T-helper 17 cell (primary cell): ENCODE measurements at places on chromosomes 7 and 10. TPM values are rescaled to one million over a fixed set of nuclear protein-coding genes. Genes with fewer than 3 reads are reported as not detected.

DNA sequence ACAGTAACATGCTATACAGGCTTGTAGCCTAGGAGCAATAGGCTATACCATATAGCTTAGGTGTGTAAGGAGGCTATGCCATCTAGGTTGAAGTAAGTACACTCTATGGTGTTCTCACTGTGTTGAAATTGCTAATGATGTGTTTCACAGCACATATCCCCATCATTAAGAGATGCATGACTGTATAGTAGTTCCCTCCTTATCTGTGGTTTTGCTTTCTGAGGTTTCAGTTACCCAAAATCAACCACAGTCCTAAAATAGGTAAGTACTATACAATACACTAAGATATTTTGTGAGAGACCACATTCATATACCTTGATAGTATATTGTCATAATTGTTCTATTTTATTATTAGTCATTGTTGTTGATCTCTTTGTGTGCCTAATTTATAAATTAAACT is 12.7 kb downstream of the FZD1 start:
- no peak for DNase-seq
- no peak overlapping the region for H3K4me3 ChIP-seq
- no peaks in the 10 kb centered on the region for H3K4me1 ChIP-seq
- no peaks in the 10 kb centered on the region for H3K27me3 ChIP-seq
- no peak overlapping the region for H3K27ac ChIP-seq

The OPALIN gene
- not detected for total RNA-seq

DNA sequence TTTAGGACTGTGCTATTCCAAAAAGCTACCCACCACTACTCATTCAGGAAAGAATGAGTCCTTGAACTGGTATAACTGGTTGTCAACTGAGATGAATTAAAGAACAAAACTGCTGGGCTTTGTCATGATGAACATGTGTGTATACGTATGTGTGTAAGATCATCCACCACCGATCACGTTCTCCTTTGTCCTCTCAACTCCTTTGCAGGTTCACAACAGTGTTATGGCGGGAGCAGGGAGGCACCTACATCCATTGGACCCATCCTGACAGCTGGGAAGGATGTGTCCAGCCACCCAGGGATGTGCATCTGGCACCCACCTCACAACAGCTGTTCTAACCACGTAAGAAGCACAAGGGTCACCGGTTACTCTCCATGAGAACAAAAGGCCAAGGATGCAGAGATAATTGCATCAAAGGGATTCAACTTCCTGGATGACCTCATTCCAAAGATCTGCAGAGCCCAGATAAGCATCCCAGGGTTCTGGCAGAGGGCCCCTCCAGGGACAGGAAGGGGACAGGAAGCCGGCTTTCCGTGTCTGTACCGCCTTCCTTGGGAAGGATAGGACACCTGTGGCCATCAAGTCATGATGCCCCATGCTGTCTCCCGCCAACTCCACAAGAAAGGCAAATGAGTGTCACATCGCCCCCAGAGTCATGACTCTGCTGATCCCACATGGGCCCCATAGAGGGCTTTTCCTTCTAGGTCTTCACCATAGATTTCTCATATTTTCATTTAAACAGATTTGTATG is 66.1 kb downstream of the STEAP1B start:
- H3K27ac ChIP-seq = no peak overlapping the region
- peaks cover 14% of the 10 kb centered on the region for H3K27me3 ChIP-seq
- DNase-seq = no peak
- H3K36me3 ChIP-seq = no peaks in the 10 kb centered on the region

DNA sequence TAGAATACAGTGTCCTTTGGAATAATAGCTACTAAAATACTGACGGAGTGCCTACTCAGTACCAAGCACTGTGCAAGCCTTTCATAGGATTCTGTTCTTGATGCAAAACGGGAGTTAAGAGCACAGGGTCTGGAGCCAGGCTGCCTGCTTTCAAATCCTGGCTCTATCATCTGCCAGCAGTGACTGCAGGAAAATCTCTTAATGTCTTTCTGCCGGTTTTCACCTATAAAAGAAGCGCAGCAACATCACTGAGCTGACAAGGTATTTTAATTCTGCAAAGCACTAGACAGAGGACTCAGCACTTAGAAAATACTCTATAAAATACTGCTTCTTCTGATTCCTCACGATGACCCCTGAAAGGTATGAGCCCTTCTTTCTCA is 659 bp downstream of the FIGNL1 start:
- H3K36me3 ChIP-seq = peaks cover 14% of the 10 kb centered on the region
- no peaks in the 10 kb centered on the region for H3K27me3 ChIP-seq
- no peak for DNase-seq
- H3K4me1 ChIP-seq = peaks cover 23% of the 10 kb centered on the region

The GARS1 gene
- total RNA-seq = 114 TPM

The AQP1 gene
- 0.83 TPM for total RNA-seq

DNA sequence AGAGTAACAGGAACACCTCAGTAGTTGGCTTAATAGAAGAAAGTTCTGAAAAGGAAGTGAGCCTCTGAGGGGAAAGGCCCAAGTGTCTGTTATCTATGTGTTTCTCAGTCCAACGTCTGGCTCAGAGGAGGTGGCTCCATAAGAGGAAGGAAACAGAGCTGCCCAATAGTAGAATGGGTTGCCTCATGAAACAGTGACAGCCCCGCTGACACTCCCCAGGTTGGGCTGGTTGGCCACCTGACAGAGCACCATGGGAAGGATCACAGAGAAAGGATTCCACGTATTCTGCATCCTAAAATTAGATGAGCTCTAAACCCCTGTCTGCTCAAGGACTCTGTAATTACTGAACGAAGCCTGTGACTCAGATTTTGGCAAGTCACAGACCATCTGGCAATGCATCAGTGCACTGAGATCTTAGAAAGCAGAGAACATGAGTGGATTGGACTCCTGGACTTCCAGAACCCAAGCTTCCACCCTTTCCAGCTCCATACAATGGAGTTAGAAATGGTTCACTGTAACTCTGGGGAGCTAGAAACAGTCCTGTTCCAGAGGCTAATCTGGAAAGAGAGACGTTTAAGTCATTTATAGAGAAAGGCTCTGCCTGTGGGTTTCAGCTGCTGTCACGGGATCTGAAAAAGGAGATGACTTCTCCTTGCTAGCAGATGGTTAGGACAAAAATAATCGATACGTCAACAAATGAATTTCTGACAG is 2.9 kb downstream of the PKD2L1 start:
- H3K4me1 ChIP-seq = peaks cover 5% of the 10 kb centered on the region
- no peak overlapping the region for H3K4me3 ChIP-seq
- peak overlapping the region; percentile 16 for H3K27ac ChIP-seq

DNA sequence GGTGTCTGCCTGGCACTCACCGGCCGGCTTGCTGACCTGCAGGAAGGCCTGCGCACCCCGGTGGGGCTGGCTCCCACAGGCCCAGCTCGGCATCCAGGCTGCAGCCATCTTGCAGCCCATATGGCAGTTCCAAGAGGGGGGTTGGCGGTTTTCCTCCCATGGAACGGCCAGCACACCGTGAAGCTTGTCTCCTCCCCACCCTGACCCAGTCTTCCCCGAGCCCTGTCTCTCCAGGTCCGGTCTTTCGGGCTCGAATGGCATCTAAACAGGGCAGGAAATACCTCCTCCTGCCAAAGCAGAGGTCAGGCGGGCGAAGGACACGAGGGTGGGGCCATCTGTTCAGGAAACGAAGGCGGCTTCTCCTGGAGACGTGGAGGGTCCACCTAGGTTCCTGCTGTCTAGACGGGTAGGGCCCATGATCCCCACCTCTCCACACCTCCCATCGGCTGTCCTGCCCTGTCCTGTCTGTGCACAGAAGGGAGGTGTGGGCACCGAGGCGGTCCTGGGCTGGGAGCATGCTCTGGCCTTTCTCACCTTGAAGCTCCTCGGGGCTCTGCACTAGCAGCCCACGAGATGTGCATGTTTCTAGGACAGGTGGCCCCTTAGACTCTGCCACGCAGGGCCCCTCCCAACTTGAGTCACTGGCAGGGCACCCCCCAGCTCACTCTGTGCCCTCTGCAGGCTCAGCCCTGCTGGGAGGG is 113.7 kb upstream of the DIP2C start:
- H3K27ac ChIP-seq = no peak overlapping the region
- H3K27me3 ChIP-seq = no peaks in the 10 kb centered on the region
- peaks cover 4% of the 10 kb centered on the region for H3K36me3 ChIP-seq
- DNase-seq = no peak

DNA sequence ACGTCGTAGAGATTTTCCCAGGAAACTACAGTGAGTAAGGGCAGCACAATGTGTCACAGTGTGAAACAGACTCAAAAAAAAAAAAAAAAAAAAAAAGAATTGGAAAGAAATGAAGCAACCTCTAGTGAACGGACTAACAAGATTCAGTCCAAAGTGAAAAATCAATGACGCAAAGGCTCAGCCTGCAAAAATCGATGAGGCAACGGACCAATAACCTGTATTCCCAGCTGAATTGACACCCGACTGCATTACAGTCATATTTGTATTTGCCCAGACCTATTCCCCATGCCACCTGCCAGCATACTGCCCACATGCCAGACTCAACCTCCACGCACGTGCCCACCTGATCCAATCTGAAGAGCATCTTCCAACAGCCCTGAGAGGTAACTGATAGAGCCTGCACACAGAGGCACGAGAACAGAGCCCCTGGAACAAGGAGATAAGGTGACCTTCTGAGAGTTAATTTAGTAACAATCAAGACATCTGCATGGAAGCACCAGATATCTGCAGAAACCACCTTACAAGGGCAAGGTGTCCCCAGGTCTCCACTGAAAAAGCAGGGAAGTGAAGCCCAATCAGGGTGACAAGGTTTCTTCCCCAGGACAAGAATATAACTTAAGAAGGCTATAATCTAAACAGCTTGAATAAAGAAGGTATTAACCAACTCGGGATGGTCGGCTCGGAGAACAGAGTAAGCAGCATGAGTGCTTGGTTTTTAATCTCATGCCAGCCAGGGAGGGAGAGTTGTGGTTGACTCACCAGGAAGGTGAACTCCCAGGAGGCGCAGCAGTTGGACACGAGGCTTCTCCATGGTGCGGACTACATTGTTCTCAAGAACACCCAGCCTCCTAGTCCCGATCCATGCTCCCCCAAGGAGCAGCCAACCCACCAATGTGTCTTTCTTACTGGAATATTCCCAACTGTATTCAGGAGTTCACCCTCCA is 48.5 kb downstream of the PLXNA4 start:
- H3K36me3 ChIP-seq = peaks cover 3% of the 10 kb centered on the region
- H3K27me3 ChIP-seq = peaks cover 7% of the 10 kb centered on the region
- DNase-seq = no peak
- peaks cover 11% of the 10 kb centered on the region for H3K4me1 ChIP-seq

- no peaks in the 10 kb centered on the region for H3K4me1 ChIP-seq
- H3K27ac ChIP-seq = no peak overlapping the region
- no peak for DNase-seq
- no peaks in the 10 kb centered on the region for H3K36me3 ChIP-seq
- peaks cover 29% of the 10 kb centered on the region for H3K27me3 ChIP-seq
- H3K4me3 ChIP-seq = no peak overlapping the region
Measured at GRCh38 chr10:98323221-98324164, 55.5 kb upstream of the LOXL4 start.

The TAS2R4 gene
- total RNA-seq = 0.50 TPM

GRCh38 chr10:98167191-98167590 is 32.7 kb downstream of the R3HCC1L start:
- DNase-seq = no peak
- no peak overlapping the region for H3K27ac ChIP-seq
- no peaks in the 10 kb centered on the region for H3K27me3 ChIP-seq
- peaks cover 20% of the 10 kb centered on the region for H3K4me1 ChIP-seq

The SPDYE1 gene
- not detected for total RNA-seq

DNA sequence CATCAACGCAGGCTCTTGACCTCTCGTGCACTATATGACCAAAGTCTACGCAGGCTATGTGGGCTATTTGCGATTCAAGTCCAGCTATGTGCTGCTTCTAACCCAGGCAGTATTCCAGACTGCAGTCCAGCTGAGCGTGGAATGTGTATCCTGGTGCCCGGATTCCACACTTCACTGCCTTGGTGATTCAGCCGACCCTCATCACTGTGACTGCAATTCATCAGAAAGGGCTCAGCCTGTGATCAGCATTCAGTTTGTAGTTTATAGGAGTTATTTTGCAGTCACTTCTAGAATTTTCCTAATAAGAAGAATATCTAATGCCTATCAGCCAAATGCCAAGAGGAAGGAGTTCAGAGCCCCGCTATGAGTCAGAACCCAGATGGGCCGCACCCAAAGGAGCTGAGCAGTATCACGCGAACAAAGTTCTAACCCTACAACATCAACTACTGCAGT is 119.8 kb upstream of the LANCL2 start:
- no peaks in the 10 kb centered on the region for H3K36me3 ChIP-seq
- H3K27me3 ChIP-seq = peaks cover 47% of the 10 kb centered on the region
- no peaks in the 10 kb centered on the region for H3K4me1 ChIP-seq
- H3K4me3 ChIP-seq = no peak overlapping the region

- no peak overlapping the region for H3K27ac ChIP-seq
- H3K27me3 ChIP-seq = no peaks in the 10 kb centered on the region
- no peaks in the 10 kb centered on the region for H3K36me3 ChIP-seq
- no peak for DNase-seq
Measured at GRCh38 chr7:98569691-98570337, 47.3 kb upstream of the NPTX2 start.

DNA sequence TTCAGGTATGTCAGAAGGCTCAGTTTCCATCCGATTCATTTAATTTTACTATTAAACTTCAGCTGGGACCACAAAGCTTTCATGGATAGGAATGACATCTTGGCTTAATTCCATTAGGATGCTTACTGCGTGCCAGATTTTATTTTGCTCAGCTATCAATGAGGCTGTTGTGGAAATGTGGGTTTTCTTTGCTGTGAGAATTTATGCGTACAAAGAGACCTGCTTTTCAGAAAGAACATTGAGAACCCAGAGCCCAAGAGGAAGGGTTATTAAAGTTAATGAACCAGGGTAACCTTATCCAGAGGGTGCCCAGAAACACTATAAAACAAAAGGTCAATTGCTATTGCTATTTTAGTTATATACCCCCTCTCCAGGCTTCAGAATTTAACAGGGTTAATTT is 98.3 kb downstream of the MKLN1 start:
- peaks cover 6% of the 10 kb centered on the region for H3K36me3 ChIP-seq
- H3K27ac ChIP-seq = no peak overlapping the region
- H3K4me1 ChIP-seq = peaks cover 6% of the 10 kb centered on the region
- DNase-seq = no peak
- H3K4me3 ChIP-seq = no peak overlapping the region

The TBRG4 gene
- total RNA-seq = 85.1 TPM

DNA sequence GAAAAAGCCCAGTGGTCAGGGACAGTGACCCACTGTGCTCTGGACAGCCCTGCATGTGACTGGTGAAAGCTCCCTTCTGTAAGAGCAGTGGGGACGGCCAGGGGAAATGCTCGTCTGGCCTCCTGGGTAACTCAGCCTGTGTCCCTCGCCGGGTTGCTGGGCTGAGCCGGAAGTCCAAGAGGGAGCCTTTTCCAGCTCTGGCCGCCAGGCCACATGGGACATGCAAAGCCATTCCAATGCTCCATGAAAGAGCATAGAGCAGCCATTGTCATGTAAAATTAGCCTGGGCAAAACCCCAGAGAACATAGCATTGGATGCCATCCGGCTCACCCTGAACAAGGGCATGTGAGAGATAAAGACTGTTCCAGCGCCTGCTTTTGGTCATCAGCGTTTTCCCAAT is 64.9 kb upstream of the ADRB1 start:
- H3K4me3 ChIP-seq = no peak overlapping the region
- H3K36me3 ChIP-seq = no peaks in the 10 kb centered on the region

GRCh38 chr7:159141167-159141566 is 3.5 kb downstream of the VIPR2 start:
- peaks cover 52% of the 10 kb centered on the region for H3K27me3 ChIP-seq
- no peak overlapping the region for H3K27ac ChIP-seq
- H3K4me3 ChIP-seq = no peak overlapping the region
- peaks cover 2% of the 10 kb centered on the region for H3K4me1 ChIP-seq
- no peak for DNase-seq

- H3K27ac ChIP-seq = no peak overlapping the region
- H3K4me1 ChIP-seq = no peaks in the 10 kb centered on the region
- H3K4me3 ChIP-seq = no peak overlapping the region
- no peaks in the 10 kb centered on the region for H3K36me3 ChIP-seq
- H3K27me3 ChIP-seq = no peaks in the 10 kb centered on the region
Measured at GRCh38 chr10:36779238-36779846, 346.1 kb upstream of the ANKRD30A start.
